ENCODE measurements at places on chromosomes 5 and 9.

GRCh38 chr5:82334856-82335255 is 56.7 kb upstream of the RPS23 start:
- no peak for DNase-seq

GRCh38 chr9:111985315-111985714 is 88.7 kb downstream of the UGCG start:
- DNase-seq = no peak

DNA sequence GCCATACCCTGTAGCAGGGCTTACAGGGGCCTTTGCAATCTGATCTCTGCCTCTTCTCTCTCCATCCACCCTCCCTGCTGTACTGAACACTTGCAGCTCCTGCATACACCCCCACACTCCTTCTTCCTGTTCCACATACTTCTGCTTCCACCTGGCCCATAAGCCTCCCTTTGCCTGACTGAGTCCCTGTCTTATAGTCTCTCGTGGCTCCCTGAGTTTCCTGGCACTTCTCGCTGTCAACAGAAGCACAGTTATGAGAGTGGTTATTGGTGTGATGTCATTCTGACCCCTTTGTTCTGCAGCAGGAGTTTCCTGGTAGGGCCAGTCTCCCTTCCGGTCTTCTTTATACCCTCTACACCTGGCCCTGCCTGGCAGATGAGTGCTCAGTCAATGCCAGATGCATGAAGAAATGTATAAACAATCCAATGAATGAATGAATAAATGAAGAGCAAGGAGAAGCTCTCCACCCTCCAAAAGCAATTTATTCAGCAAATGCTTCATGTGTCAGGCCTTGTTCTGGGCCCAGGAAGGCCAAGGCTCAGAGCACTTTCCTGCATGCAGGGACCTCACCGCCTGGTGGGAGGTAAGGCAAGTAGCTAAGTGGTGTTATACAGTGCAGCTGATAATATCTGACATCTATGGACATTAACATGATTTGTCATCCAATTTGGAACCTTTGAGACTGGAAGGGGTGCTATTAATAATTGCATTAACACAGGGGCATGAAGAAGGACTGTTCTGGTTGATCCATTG is 20.5 kb upstream of the CSF1R start:
- no peak for DNase-seq

GRCh38 chr5:66757219-66757833 is 161.1 kb downstream of the MAST4 start:
- DNase-seq = no peak

- no peak for DNase-seq
Measured at GRCh38 chr5:35194635-35195471, 35.4 kb downstream of the PRLR start.

DNA sequence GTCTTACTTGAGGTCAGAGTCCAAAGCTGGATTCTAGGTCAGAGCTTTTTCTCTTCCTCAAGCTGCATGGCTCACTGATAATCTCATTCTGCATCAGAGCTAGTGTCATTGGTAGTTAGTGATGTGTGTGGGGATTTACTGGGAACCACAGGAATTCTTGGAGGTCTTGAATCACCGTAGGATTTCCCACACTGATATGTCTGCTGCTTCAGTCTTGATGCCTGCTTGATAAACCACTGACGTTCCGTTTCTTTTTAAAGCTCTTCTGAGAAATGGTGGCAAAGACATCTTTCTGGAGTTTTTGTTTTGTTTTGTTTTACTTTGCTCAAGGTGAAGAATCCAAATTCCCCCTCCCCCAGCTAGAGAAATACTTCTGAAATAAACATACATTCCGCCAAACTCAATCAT is 1.2 kb upstream of the GARIN3 start:
- no peak for DNase-seq

GRCh38 chr5:137935190-137935589 is 45.9 kb downstream of the PKD2L2 start:
- DNase-seq = no peak

- DNase-seq = no peak
Measured at GRCh38 chr5:157046041-157046440, 12.9 kb downstream of the HAVCR1 start.

DNA sequence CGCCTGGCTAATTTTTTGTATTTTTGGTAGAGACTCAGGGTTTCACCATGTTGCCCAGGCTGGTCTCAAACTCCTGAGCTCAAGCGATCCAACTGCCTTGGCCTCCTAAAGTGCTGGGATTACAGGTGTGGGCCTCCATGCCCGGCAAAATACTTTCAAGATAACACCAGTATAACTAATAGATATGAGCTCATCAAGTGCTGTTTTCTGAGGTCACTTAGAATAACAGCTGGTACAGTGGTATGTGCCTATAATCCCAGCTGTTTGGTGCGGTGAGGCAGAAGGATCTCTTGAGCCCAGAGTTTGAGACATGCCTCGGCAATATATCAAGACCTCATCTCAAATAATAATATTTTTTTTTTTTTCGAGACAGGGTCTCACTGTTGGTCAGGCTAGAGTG is 30.5 kb upstream of the CREBRF start:
- no peak for DNase-seq

DNA sequence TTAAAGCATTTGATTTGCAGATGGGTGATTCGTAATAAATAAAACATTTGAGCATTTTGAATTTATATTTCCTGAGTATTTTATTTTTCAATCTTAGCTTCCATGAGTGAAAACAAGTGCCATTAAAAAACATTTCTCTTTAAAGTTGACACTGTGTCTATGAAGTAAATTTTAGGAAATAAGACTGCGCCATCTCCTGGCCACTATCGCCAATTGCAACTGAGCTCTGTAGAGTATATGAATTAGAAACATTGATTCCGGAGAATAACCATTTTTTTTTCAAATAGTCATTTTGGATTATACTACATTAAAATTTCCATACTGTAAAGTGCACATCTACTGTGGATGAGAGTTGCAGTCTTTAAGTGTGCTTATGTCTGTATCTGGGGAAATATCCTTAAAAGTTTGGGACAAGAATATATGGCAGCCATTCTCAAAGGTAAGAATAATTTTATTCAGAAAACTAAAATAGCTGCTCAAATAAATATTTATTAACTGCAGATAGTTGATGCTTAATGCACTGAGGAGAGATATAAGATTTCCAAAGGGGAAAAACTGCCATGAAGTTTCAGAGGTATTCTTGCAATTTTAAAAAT is 5.9 kb downstream of the DMRTA1 start:
- no peak for DNase-seq

GRCh38 chr5:179406031-179406961 is 61.0 kb upstream of the ADAMTS2 start:
- no peak for DNase-seq
